ENCODE measurements at places on chromosomes 13 and 19. TPM values are rescaled to one million over a fixed set of nuclear protein-coding genes. Genes with fewer than 3 reads are reported as not detected.

The SPINT2 gene
- 146 TPM for total RNA-seq

The CTXN1 gene
- 1.9 TPM for total RNA-seq

- no peaks in the 10 kb centered on the region for H3K36me3 ChIP-seq
- H3K4me1 ChIP-seq = no peaks in the 10 kb centered on the region
- H3K27me3 ChIP-seq = no peaks in the 10 kb centered on the region
- no peak overlapping the region for H3K27ac ChIP-seq
- DNase-seq = no peak
These were observed 116.0 kb downstream of the ZNF536 start for GRCh38 chr19:30488191-30488590.

GRCh38 chr13:45238945-45239795 lies 38.3 kb upstream of the KCTD4 start:
- no peak overlapping the region for H3K27ac ChIP-seq
- no peak overlapping the region for H3K4me3 ChIP-seq
- H3K4me1 ChIP-seq = peaks cover 2% of the 10 kb centered on the region
- DNase-seq = no peak

GRCh38 chr13:110628477-110628793 lies 13.1 kb downstream of the NAXD start:
- no peak overlapping the region for H3K27ac ChIP-seq
- H3K36me3 ChIP-seq = no peaks in the 10 kb centered on the region
- no peak for DNase-seq
- no peak overlapping the region for H3K4me3 ChIP-seq
- no peaks in the 10 kb centered on the region for H3K4me1 ChIP-seq
- no peaks in the 10 kb centered on the region for H3K27me3 ChIP-seq
